Astrocyte of the spinal cord (primary cell): ENCODE measurements at places on chromosomes 5 and 9.

- no peak for DNase-seq
These were observed 284.3 kb downstream of the ARHGAP26 start for GRCh38 chr5:143054480-143054941.

- DNase-seq = no peak
These were observed 1.5 kb downstream of the FAM78A start for GRCh38 chr9:131274674-131275331.

- DNase-seq = no peak
These were observed 11.2 kb downstream of the DNAJB5 start for GRCh38 chr9:35000535-35001284.

DNA sequence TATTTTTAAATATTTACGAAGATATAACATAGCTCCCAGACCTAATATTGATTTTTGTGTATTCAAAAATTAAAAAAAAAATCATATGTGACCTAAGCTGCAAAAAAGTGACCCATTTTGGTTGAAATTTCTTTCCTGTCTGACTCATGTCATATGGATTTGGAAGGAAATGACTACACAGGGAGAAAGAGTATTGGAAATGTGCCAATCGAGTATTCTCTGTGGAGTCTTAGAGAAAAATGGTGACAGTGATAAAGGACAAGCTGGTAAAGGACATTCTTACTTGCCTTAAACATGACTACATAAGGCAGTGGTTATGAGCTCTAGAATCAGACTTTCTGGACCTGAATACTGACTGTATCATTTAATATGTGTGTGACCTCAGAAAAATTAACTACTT lies 262.9 kb upstream of the PTPRD start:
- DNase-seq = peak; percentile 47

- DNase-seq = no peak
These were observed 3.8 kb downstream of the ADRB2 start for GRCh38 chr5:148830211-148830610.

DNA sequence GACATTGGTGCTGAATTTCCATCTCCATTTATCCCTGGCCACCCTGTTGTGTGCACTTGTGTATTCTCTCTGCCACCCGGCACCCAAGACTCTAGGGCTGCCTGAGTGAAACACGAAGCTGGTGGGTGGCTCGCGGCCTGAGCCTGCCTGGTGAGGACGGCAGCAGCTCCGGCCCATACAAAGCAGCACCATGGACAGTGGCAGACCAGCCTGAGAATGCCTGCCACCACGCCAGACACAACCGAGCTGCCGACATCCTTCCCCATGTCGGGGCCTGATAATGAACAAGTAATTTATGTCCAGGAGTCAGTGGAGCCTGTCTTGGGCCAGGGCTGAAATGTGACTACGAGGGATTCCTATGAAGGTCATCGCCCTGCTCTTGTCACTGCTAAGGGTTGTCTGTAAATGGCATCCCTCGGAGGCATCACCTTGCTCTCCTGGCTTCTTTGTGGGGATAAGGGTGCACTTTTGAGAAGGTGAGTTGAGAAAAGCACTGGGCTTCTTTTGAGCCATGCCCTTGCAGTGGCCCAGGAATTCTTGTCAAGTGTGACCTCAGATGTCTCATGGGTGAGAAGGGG lies 175.7 kb downstream of the MELK start:
- peak; percentile 46 for DNase-seq

- DNase-seq = peak; percentile 93
These were observed 149.5 kb downstream of the FANCC start for GRCh38 chr9:95167998-95168397.

DNA sequence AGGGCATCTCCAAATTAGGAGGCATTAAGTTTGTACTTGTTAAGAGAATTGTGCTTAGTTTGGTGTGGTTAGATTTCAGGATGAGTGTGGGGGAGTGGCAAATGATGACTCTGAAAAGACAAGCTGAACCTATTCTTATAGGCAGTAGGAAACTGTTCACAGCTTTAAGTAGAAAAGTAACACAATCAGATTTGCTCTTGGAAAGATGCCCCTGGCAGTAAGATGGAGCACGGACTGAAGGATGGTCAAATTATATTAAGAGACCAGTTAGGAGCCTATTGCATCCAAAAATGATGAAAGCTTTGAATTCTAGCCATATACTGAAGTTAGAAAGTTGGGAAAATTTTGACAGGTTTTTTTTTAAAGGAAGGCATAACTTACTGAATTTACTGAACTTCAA lies 254.2 kb upstream of the MEF2C start:
- DNase-seq = no peak

- DNase-seq = peak; percentile 80
These were observed 191.4 kb downstream of the TMEM167A start for GRCh38 chr5:82885627-82886389.

GRCh38 chr9:89174291-89174690 lies 4.3 kb downstream of the SHC3 start:
- DNase-seq = no peak

DNA sequence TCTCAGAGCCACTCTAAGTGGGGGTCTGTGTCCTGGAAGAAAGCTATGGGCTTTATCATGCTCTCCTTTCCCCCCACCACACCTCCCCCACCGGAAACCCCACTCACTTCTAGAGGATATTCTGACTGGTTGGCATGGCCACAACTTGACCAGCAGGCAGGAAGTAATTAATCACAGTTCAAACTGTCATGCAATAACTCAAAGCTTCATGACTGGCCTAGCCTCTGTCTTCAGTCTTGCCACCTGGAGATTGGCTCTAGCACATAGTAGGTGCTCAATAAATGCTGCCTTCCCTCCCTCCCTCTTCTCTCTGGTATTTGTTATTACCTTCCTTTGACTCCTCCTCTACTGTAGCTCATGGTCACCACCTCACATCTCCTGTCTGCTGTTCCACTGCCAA lies 124.7 kb downstream of the GABBR2 start:
- no peak for DNase-seq

DNA sequence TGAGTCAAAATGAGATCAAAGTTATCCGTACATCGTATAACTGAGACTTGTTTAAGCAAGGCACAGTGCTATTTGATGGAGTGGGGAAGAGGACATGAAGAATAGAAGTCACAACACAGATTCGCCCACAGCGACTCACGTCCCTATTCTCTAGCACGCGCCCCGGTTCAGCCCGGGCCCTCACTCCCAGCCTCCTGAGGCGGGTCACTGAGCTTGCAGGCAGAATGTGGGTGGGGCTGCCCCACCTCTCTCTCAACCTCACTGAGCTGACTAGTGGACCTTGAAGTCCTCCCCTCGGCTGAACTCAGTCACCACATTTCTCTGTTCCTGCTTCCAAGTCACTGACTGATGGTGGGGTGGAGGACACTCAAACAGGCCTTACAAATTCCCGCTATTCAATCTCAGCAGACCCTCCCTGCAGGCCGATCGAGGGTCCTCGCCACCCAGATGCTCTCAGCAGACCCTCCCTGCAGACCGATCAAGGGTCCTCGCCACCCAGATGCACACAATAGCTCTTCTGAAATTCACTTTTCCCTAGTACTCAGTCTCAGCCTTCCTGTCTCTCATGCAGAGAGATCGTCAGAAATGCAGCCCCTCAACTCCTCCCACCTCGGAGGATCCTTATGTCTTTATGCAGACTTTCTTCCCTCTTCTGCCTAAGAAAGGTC lies 12.9 kb downstream of the GLDC start:
- DNase-seq = no peak

- DNase-seq = no peak
These were observed 72.3 kb downstream of the LMNB1 start for GRCh38 chr5:126849101-126849678.

- peak; percentile 93 for DNase-seq
These were observed 133.3 kb upstream of the RAI14 start for GRCh38 chr5:34522599-34523386.

DNA sequence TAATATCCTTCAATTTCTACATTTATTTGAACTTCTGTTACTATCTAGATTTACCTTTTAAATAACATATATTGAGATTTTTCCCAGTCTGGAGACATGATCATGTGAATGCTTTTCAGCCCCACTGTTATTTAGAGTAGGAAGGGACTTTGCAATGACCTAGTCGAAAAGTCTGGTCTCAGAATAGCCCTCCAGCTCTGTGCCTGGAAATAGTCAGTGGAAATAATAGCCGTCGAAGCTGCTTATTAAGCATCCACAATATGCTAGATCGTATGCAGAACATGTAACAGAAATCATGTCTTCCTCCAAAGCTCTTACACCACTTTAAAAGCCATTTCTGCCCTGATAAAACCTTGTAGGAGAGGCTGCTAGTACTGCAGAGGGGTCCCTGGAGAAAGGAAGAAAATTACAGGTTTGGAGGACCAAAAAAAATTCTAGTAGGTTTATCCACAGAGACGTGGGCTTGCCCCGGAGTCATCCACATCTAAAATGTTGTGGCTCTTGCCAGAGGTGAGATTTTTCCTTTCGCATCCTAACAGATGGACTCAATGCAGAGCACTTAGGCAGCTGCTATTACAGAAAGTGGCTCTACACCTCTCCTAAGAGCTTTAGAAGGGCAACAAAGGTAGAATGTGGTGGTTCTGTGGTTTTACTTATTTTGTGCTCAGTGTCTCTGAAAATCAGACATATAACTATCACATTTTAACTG lies 2.5 kb upstream of the FGF1 start:
- no peak for DNase-seq

DNA sequence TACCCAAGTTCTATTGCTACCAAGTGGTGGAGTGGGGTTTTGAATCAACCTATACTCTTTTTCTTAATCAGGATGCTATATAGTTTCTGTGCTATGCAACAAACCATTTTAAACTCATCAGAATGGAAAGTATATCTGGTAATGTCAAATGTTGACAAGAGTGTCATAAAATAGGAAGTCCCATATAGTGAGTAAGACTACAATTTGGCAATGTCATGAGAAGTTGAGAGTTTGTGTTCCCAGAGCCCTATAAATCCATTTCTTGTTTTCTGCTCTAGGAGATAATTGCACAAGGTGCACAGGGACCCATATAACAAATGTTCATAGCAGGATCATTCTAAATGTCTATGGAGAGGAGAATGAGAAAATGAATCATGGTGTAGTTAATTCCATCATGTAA lies 109.8 kb upstream of the TXNDC8 start:
- no peak for DNase-seq

- DNase-seq = no peak
These were observed 12.8 kb downstream of the UGCG start for GRCh38 chr9:111909444-111909843.

GRCh38 chr5:125898851-125899405 lies 524.3 kb upstream of the GRAMD2B start:
- DNase-seq = no peak

- DNase-seq = peak; percentile 32
These were observed 7.9 kb upstream of the ENTREP1 start for GRCh38 chr9:69317081-69317480.

- DNase-seq = no peak
These were observed 6.8 kb downstream of the ABCA1 start for GRCh38 chr9:104921067-104921741.

- DNase-seq = peak; percentile 22
These were observed 78.1 kb downstream of the CEMIP2 start for GRCh38 chr9:71690063-71690688.

DNA sequence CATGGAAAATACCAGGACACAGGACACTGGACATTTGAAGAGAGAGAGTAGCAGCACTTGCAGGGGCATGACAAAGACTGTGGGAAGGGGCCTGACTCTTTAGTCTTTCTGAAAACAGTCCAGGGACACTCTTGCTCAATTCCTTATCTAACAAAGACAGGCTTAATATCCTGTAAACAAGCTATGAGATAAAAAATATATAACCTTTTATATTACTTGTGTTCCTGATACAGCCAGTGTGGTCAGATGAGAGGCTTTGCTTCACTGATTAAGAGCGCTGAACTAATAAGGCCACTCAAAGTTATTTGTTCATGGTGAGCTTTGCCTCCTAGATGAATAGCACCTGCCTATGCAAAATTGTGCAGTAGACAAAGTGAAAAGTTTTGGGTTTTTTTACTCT lies 518.7 kb downstream of the LRRC70 start:
- no peak for DNase-seq

- DNase-seq = peak; percentile 38
These were observed 203.8 kb upstream of the RAI14 start for GRCh38 chr5:34452170-34452828.

- peak; percentile 52 for DNase-seq
These were observed 3.8 kb upstream of the ZNF782 start for GRCh38 chr9:96858018-96858573.

DNA sequence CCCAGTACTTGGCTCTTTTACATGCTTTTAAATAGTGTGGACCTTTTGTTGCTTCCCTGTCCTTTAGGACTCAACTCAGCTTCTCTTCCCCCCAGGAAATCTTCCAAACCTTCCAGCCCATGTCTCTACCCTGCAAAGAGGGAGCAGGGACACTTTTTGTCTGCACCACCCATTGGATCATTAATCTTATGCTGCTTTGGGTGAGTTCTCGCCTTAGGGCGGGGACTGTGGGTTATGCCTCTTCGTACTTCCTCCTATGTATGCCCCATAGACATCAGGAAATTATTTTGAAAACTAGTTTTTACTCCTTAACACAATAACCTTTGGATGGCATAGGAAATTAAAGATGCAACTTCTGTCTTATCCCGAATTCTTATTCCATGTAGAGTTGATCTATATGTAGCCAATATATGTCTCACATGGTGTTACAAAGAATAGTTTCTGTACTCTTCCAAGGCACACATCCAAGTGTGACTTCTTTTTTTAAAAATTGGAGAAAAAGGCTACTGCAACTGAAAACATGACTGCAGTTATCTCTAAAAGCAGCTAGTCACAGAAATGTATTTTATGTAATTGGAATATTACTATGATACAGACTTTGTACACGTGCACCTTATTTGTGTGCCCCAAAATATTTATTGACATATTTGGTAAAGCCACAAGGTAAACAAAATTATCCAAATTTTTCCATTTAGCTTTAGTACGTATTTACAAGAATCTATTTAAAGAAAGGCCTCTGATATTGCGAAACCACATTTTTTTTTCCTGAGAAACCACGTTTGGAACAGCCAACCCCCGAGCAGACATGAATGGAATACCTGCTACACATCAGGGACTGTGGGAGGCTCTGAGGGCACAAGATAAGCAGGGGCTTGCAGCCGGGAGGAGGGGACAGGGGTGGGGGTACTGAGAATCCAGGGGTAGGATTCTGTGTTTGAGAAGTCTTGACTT lies 133.6 kb downstream of the WDR41 start:
- peak; percentile 34 for DNase-seq

- DNase-seq = no peak
These were observed 2.2 kb downstream of the TMEM141 start for GRCh38 chr9:136793086-136793946.
